Amniotic epithelial cell (primary cell): ENCODE measurements at places on chromosomes 6 and 20.

DNA sequence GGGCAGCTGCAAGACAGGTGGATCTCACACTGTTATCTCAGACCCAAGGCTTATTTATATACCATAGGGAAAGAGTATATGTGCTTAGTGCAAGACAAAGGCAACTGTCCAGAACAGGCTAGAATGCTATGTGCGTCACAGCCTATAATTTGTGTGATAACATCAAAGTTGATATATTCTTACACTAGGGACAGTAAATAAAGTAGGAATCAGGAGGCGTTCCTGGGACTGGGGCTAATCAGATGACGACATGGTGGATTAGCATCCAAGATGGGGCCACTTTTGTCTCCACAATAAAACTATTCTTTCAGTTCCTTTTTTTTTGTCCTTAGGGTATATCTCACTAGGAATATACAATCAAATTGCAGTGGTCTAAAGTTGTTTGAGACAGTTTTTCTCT, 54.9 kb upstream of the IER3 start:
- DNase-seq, result no peak

DNA sequence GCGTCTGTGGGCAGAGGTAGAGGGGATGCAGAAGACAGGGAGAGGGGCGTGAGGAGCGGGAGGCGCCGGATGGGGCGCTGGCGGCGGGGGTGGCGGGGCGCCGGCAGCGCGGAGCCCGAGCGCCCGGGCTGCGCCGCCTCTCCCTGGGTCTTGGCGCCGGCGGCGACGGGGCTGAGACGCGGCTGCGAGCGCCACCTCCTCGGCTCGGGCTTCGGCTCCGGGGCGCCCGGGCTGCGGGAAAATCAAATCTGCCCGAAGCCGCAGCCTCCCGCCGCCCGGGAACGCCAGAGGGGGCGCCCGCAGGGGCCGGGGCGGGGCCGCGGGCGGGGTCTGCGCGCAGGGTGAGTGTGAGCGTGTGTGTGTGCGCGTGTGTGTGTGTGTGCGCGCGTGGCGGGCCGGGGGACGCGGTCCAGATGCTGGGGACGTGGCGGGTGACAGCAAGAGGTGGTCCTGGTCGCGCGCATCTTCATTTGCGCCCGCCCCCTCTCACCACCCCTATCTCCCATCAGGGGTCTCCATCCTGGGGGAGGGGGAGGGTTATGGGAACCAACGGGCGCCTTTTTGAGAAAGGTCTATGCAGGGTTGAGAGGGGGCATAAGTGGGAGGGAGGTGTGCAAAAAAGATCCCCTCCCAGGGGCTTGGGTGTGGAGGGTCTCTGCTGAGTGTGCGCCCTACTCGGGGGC, 646 bp upstream of the CPNE5 start:
- DNase-seq, result no peak

GRCh38 chr6:5671601-5672559, 334.8 kb downstream of the NRN1 start:
- peak; percentile 52 for DNase-seq

GRCh38 chr6:89184344-89184743, 32.8 kb downstream of the GABRR1 start:
- no peak for DNase-seq

DNA sequence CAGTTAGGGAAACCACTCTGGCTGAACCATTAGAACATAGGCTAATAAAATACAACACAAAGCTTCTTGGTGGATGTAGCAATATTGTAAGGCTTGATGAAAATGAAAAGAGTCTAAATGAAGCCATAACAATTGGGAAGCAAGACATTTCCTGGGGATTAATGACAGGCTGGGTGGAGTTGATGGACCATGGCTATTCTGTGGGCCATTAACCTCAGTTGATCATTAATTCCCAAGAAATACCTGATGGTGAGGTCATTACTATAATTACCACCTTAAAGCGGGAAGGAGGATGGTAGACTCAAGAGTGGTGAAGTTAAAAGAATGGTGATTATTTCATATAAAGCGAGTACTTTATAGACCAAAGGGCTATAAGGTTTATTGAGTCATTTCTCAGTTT, 455.8 kb upstream of the MAP3K7 start:
- no peak for DNase-seq

GRCh38 chr20:63366390-63367365, 5.5 kb upstream of the CHRNA4 start:
- no peak for DNase-seq

GRCh38 chr20:10940941-10941340, 267.1 kb upstream of the JAG1 start:
- DNase-seq, result no peak

DNA sequence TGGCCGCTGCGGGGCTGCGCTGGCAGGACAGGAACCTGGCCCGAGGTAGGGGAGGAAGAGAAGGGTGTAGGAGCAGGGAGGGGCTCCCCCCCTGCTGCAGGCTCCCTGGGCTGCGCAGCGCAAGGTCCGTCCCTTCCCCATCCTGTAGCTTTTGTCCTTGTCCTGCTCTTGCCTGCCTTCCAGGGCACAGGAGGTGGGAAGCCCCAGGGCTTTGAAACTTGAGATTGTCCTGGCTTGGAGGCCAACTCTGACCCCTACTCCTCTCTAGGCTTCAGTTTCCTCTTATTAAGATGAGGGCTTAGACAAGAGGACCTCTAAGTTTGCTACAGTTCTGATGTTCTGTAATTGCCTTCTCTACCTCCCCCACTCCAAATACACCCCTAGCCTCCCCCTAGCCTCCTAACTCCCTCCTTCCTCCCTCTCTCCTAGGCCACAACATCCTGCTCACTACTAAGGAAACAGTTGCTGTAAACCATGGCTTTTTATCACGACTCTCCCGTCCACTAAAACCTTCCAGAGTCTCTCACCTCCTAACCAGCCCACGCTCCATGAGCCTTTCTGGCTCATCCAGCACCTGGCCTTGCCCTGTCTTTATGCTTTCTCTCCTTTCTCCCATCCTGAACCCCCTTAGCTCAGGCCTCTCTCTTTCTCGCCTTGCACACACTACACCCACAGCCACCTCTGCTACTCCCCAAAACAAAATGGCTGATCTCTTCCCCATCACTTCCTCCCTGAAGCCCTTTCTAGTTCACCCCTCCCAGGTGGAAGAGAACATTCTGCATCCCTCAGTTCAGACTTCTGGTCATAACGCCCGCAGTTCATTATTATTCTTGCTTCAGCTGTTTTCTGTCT, 10.2 kb downstream of the UNC5CL start:
- DNase-seq, result no peak

DNA sequence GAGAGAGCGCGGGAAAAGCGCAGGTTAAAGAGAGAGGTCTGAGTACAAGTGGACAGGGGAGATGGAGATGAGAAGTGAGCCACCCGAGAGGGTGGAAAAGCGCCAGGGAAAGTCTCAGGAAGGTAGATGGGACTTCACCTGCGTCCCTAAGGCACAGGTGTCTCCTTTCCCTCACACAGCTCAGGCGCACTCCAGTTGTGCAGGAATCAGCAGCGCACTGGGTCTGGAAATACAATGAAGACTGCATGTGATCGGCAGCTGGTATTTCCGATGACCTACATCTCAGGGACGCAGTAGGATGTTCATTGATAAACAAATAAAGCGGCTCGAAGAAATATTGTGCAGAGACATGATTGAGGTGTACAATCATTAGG, 432 bp upstream of the KHDRBS2 start:
- DNase-seq, result no peak
